ENCODE measurements at places on chromosomes 7 and 10. TPM values are rescaled to one million over a fixed set of nuclear protein-coding genes. Genes with fewer than 3 reads are reported as not detected.

DNA sequence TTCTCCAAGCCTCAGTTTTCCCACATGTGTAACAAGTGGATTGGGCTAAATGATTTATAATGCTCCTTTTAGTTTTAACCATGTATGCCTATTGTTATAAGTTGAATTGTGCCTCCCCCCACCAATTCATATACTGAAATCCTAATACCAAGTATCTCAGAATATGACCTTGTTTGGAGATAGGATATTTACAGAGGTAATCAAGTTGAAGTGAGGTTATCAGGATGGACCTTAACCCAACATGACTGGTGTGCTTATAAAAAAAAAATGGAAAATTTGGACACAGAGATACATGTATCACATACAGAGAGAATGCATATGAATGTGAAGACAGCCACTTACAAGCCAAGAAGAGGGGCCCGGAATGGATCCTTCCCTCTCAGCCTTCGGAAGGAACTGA lies 117.9 kb upstream of the HABP2 start:
- H3K4me1 ChIP-seq: no peaks in the 10 kb centered on the region
- no peak for DNase-seq
- no peaks in the 10 kb centered on the region for H3K27me3 ChIP-seq
- H3K36me3 ChIP-seq: no peaks in the 10 kb centered on the region
- H3K27ac ChIP-seq: no peak overlapping the region

Gene CYP2E1
- total RNA-seq: 3.4 TPM

DNA sequence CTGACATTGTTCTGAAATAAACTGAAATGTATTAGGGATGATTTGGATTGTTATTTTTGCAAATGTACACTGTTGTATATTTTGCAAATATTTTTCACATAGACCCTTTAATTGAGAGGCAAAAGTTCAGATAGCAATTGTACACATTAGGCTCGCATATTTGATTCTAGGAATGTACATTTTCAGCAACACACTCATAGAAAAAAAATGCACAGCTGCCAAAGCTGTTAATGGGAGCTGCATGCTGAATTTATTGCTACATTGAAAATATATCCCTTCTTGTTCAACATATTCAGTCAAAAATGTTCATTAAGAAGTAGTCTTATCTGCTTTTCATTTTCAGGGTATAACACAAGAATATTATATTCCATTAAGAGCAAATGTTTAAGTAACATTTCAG lies 512.9 kb downstream of the ATRNL1 start:
- H3K27me3 ChIP-seq: no peaks in the 10 kb centered on the region
- H3K4me1 ChIP-seq: no peaks in the 10 kb centered on the region
- H3K36me3 ChIP-seq: no peaks in the 10 kb centered on the region
- no peak overlapping the region for H3K27ac ChIP-seq
- DNase-seq: no peak
- H3K4me3 ChIP-seq: no peak overlapping the region

DNA sequence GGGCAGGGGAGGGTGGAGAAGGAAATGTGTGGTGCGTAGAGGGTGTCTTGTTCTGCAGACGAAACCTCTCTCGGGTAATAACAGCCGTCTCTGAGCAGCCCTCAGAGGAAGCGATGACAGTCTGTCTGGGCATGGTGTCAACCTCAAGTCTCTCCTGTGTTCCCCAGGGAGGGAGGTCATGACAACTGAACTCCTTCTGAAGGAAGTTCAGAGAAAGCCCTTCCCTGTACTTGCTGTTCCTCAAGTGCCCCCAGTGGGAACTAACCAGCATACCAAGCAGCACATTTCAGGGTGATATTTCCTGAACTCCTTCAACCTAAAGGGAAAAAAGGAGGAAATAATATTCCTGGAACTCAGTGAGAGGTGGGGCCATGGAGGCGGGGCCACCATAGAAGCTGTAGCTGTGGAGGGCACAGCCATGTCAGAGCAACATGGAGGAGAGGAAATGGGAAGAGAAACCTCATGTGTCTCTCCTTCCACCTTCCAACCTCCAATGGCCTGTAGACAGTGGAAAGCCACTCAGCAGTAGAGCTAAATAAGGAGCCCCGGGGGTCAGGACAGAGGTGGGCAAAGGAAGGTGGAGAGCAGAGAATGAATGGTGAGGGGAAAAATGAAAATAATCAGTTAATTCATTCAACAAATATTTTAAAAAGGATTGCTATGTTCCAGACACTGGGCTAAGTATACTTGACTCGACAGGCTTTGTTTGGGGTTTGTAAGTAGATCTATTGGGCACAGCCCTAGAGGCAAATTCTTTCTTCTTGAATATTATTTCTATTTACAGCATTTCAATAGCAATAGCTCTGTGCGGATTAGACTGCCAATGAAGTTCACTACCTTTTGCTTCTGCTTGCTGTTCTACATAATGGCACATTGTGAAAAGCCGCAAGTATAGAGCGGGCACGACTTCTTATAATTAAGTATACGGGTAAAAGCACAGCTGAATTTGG lies 61.0 kb upstream of the AOAH start:
- H3K27ac ChIP-seq: no peak overlapping the region
- DNase-seq: peak; percentile 79
- no peaks in the 10 kb centered on the region for H3K36me3 ChIP-seq
- no peaks in the 10 kb centered on the region for H3K27me3 ChIP-seq
- no peaks in the 10 kb centered on the region for H3K4me1 ChIP-seq

Gene HMX2
- total RNA-seq: not detected

DNA sequence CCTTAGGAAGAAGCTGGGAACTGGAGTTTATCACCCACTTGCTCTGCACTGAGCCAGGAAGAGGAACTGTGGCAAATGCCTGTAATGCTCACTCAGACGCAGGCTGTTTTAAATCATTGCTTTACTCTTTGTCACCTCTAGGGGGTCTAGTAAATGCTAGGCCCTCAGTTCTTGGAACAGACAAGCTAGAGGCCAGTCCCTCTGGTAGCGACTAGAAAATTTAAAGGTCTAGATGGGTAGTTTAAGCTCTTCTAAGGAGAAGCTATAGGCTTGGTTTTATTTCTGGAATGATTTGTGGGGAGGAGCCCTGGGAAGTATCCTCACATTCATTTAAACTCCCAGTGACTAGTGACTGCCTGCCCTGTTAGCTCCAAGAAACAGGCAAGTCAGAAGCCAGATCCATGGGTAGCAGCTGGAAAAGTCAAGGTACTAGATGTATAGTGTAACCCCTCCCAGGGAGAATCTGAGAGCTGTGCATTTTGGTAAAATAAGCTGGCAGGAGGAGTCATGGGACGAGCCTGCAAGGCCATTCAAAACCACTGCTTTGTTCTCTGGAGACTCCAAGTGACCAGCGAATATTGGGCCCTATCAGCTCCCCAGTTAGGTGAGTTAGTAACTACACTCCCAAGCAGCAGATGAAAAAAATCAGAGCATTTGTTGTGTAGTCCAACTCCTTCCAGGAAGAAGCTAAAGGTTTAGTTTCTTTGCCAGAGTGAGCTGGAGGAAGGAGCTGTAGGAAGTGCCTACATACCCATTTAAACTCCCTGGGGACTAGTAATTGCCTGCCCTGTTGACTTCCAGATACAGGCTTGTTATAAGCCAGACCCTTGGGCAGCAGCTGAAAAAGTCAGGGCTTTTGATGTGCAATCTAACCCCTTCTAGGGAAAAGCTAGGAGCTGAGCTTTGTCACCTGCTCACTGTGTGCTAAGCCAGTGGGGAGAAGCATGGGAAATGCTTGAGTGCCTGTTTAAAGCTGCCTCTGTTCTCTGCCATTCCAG lies 68.9 kb downstream of the DYNC1I1 start:
- H3K27ac ChIP-seq: no peak overlapping the region
- no peak overlapping the region for H3K4me3 ChIP-seq
- no peaks in the 10 kb centered on the region for H3K4me1 ChIP-seq
- DNase-seq: no peak
- no peaks in the 10 kb centered on the region for H3K27me3 ChIP-seq
- H3K36me3 ChIP-seq: no peaks in the 10 kb centered on the region

DNA sequence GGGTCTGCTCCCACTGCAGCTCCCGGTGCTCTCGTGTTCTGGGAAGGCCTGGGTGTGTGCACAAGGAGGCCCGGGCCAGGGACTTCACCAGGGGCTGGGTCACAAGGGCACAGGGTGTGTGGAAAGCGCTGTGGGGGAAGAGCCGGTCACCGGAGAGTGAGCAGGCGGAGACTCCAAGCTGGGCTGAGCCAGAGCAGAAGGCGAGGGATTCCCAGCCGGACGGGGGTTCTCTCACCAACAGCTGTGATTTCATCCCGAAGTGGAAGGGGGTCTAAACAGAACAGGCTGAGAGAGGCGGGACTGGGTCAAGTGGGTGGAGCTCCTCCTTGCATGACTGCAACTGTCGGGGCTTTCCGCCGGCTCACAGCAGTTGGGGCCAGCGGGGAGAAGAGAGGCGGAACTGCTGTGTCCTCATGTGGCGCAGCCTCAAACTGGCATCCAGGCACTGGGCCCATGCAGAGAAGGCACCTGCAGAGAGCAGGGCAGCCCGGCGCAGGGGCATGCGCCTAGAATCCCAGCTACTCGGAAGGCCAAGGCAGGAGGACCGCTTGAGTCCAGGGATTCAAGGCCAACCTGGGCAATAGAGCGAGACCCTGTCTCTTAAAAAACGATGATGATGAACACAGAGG lies 7.6 kb upstream of the ORAI2 start:
- no peaks in the 10 kb centered on the region for H3K27me3 ChIP-seq
- H3K4me1 ChIP-seq: no peaks in the 10 kb centered on the region
- peak; percentile 82 for DNase-seq
- H3K27ac ChIP-seq: no peak overlapping the region
- no peak overlapping the region for H3K4me3 ChIP-seq

Data from aorta (tissue), 5 donors.